ENCODE measurements at places on chromosomes 16 and 17. TPM values are rescaled to one million over a fixed set of nuclear protein-coding genes. Genes with fewer than 3 reads are reported as not detected.
A peak's percentile ranks its signal among the peaks of the same experiment; 100 is the strongest.

GNGT2 gene
- polyA plus RNA-seq = 1.2 TPM

CCL5 gene
- 0.74 TPM for polyA plus RNA-seq

HOXB2 gene
- polyA plus RNA-seq = 11.3 TPM

ITGB4 gene
- polyA plus RNA-seq = 7.6 TPM

GRCh38 chr17:78723001-78723796, 58.9 kb downstream of the CYTH1 start:
- DNase-seq = peak; percentile 88

DNA sequence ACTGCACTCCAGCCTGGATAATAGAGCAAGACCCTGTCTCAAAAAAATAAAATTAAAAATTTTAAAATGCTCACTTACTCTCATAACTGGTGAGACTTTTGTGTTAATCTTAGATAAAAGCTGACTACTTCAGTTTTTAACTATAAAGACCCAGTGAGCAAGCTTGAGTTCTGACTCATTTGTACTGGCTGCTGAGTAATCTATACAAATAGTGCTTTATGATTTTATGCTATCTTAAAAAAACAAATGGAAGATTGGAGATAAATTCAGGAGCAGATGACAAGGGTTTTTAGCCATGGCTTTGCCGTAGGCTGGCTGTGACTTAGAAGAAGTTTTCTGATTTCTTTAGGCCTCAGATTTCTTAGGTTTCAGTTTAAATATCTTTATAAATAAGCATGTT, 30.5 kb downstream of the SNTB2 start:
- DNase-seq = no peak

- DNase-seq = no peak
Measured at GRCh38 chr17:34300652-34301370, 15.3 kb downstream of the CCL11 start.

DNA sequence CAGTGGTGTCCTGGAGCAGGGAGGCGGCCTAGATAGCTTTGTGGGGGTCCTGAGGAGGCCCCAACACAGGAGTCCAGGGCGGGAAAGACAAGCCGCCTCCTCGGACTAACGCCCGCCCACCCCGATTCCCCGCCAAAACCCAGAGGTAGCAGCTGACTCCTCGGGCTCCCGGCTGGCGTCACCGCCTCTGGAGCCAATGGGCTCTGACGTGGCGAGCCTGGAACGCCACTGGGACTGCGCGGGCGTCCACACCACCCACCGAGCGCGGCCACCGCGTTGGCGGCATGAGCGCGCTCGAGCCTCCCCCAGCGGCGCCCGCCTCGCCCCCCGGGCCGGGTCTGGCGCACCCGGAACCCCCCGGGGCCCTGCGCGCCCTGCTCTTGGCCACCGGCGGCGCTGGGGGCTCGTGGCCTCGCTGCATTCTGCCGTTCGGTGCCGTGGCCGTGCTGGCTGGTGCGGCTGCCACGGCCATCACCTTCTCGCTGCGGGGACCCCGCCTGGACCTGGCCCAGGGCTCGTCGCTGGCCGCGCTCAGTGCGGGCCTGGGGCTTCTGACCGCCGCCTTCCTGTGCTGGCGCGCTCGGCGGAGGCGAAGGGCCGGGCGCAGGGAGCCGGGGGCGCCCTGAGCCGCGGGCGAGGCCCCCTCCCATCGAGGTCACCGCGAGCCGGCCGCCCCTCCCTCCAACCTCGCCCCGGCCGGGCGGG, 3.4 kb upstream of the NTN3 start:
- peak; percentile 92 for DNase-seq

GRCh38 chr16:27595475-27595874, 45.5 kb downstream of the KATNIP start:
- DNase-seq = no peak

DNA sequence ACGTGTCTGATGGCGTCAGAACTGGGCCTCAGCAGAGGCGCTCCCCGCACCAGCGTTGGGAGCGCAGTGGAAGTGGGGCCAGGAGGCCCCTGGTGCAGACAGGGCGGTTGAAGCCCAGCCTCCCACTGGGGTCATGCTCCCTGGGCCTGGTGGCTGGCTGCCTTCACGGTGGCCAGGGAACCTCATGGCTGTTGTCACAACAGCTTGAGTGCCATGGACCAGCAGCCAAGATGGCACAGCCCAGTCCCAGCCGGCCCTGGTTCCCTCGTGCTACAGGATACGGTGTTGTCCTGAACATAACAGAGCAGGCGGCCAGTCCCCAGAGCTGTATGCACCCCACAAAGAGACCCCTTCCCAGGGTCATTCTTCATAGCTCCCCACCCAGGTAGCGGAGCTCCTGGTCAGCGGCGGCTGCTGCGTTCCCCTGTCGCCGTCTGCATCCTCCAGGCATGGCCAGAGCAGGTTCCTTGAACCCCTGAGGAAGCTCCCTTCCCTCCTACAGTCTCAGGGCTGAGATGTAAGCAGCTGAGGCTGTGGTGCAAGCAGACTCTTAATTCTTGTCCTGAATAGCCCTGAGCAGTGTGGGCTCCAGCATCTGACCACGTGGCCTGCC, 29.7 kb downstream of the NME3 start:
- no peak for DNase-seq

DNA sequence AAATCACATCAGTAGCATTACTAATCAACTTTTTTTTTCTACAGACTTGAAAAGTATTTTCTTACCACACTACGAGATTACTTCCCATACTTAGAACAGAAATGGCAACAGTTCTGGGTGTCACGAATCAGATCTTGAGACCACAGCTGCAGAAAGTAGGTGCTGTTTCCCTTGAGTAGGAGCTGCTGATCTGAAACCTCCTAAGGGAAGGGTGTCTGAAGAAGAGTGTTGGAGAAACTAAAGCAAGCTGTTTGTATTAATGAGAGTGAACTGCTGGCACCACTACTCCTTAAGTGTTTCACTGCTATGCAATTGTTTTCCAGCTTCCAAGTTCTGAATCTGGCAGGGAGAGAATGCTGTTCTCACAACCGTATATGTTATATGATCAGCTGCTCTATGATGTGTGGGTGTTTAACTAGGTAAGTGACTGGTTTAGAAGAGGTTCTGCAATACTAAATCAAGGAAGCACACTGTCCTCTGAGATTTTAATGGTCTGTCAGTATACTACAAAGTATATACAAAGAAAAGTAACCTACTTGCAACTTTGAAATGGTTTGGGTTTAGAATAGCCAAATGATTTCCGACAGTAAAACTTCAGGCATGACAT, 3.3 kb downstream of the ZNF652 start:
- no peak for DNase-seq

GRCh38 chr17:70947636-70948565, 778.6 kb downstream of the KCNJ2 start:
- DNase-seq = peak; percentile 8

GRCh38 chr17:47862621-47863440, 11.9 kb upstream of the SP6 start:
- no peak for DNase-seq

DNA sequence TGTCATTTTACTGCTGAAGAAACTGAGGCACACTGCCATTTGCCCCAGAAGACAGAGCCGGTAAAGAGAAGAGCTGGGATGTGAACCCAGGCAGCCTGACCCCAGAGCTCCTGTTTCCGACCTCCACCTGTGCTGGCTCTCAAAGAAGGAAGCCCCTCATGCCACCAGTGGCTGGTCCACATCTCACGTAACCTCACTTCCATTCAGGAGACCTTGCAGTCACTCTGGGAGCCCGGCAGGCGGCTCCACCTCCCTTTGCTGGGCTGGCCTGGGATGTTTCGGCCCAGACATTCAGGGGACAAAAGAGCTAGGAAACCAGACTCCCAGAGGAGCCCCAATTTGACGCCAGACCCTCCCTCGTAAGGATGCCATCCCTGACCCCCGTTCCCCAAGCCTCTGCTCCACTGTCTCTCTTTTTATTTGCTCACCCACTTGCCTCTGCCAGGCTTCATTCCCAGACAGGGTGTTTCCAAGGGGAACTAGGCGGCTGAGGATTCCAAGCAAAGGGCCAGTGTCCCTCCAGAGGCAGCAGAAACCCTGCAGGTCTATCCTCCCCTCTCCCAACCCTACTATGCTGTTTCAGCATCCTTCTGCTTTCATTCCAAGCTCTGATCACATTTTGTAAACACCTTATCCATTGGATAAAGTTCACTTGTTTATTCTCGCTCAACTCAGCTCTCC, 2.8 kb downstream of the TAF1C start:
- no peak for DNase-seq

- DNase-seq = peak; percentile 19
Measured at GRCh38 chr16:89297156-89297874, 79.8 kb downstream of the ZNF778 start.

DNA sequence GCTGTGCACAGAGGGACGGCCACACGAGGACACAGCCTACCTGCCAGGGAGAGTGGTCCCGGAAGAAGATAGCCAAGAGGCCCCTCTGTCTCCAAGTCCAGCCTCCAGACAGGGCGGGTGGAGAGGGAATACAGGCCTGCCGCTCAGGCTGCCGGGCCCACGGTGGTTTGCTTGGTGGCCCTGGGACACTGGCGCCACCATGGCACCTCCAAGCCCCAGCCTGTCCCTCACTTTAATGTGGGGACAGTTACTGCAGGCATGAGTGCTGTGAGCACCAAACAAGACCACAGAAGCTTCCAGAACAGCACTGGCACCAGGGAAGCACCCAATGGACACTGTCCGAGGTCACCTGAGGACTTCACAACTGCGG, 22.0 kb upstream of the CHMP6 start:
- no peak for DNase-seq

DNA sequence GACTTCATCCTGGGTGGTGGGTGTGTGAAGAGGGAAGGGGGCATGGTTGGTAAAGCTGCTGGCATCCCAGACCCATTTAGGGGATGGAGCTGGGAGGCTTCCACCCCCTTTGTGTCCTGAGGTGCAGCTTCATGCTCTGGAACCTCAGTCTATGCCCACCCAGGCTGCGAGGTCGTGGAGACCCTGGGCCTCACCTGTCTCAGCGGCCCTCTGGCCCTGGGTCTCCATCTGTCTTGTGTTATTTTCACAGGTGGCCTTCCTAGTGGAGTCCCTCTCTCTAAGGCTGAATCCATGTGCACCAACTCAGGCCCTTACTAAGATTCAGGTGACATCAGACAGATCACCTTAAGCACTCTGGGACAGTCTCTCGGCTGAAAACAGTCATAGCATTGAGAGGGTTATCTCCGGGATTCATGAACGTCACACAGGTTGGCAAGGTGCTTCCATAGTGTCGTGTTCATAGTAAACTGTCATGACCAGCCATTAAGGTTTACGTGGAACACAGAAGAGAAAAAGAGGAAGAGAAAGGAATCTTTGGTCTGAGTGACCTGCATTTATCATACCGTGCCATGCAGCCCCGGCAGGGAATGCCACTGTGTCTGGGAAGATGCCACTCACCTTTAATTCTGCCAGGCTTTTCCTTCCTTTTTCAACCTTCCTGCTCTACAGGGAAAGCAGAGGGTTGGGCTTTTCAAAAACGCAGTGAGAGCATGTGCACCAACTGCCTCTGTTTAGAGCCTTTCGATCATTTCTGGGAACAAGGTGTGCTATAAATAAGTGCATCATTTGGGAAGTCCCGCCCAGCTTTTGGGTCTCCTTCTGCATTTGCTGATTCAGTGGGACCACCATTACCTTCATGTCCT, 4.5 kb upstream of the FOXL1 start:
- no peak for DNase-seq

Data from hindlimb muscle (tissue), 1 donor.